ENCODE measurements at places on chromosomes 2 and 18.

DNA sequence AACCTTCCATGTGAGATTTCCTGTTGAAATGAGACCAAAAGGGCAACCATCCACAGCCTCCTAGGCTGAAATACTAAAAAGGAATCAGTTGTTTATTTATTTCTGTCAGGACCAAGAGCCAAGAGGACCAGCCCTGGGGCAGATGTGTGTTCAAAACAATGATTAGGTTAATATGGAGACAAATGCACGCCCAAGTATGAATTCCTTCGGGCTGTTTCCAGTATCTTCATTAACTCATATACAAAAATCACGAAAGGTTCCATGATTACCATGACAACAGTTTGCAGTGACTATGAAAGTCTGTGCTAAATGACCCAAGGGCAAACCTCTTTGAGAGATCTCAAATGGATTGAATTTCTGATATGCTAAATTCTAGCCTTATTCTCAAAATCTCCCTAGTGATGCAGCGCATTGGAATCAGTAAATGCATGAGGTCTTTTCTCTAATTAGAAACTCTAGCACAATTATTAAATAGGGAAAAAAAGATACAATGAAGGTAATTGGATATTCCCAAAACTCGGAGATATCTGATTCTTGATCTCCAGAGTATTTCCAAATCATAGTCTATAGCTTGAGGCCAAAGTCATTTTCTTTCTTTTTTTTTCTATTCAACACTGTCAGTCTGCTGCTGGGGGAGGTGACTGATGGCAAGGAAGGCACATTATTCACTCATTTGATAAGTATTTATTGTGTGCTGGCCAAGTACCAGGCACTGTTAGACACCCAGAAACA lies 35.6 kb downstream of the VIT start:
- DNase-seq, result no peak

DNA sequence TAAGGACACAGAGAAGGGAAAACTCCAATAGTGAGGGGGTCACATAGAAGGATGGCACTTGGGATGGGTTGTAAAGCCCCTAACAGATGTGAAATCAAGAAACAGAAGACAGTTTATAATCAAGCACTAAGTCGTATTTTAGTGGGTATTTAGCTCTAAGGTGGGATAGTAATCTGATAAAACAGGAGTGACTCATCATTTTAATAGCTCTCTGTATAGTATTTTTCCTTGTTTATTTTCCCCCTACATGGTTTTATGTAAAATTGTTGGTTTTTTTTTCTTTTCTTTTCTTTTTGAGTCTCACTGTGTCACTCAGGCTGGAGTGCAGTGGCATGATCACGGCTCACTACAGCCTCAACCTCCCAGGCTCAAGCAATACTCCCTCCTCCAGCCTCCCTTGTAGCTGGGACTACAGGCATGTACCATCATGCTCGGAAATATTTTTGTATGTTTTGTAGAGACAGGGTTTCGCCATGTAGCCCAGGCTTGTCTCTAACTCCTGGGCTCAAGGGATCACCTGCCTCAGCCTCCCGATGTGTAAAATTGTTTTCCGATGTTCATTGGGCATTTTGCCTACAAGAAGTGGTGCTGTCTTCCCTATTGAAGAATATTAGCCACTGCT lies 142.6 kb upstream of the SERPINE2 start:
- no peak for DNase-seq

GRCh38 chr2:206435742-206436141 lies 7.6 kb upstream of the ADAM23 start:
- no peak for DNase-seq

DNA sequence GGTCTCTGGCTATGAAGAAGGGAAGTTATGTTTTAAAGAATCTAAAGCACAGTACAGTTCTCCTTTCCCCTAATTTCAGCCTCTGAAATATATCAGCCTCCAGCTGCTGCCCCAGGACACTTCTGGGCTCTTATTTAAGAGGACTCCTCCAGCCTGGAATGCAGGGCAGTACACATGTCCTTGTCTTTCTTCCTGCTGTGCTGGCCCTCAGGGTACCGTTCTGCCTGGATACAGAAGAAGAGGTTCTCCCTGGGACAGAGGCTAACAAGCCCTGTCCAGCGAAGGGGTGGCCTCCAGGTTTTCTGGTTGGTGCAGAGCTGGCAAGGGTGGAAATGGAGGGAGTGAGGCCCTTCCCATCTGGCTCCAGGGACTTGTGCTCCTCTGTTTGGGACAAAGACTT lies 22.1 kb downstream of the MLPH start:
- no peak for DNase-seq

DNA sequence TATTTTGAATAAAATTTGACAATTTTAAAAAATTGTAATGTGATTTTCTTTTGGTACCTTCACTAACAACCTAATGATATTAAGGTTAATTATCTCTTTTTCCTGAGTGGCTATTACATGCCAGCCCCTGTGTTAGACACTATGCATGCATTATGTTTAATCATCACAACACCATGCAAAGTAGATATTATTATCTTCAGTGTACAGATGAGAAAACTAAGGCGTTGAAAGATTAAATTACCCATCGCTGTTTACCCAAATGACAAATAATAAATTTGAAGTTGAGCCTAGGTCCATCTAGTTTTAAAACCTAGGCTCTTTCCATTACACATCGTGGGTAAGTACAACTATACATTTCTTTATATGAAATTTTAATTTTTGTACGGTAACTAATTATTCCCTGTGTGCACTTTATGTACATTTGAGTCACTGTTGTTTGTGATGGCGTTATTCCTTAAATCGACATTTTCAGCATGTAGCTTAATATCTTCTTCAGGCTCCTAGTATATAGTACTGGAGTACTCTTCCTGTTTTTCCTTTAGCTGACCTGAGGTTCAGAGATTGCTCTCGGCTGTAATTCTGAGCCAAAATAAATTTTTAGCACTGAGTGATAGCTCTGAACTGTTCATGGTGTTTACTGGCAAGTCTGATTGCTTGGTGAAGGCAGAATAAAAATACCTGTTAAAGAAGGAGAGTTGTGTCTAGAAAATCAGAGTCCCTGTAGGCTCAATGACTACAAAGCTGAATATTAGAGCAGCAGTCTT lies 13.9 kb upstream of the MBD2 start:
- DNase-seq, result no peak

- DNase-seq, result no peak
Measured at GRCh38 chr18:63617049-63617914, 26.8 kb downstream of the SERPINB4 start.

- DNase-seq, result no peak
Measured at GRCh38 chr2:64008434-64009009, 10.7 kb downstream of the VPS54 start.
